Suppressor macrophage treated with lipopolysaccharide for 1 hour (primary cell): ENCODE measurements at places on chromosomes 4 and X.

DNA sequence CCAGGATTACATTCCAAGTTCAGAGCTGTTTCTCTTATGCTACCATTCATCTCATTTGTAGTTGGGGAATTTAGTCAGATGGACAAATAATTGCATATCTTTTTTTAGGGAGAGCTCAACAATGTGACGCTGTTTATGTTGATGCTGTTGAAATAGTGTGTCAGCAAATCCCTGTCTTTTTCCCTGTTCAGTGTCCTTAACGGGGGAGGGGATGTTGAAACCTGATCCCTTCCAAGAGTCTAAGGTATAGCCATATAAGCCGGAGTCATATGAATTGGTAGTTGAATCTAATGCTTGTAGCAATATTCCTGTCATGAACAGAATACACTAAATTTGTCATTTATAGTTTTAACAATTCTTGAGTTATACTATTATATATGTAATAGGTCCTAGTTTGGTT, 293.5 kb upstream of the FAT1 start:
- no peak for DNase-seq

- peak; percentile 74 for DNase-seq
Observed at GRCh38 chr4:156378033-156378665, 424.5 kb upstream of the CTSO start.

DNA sequence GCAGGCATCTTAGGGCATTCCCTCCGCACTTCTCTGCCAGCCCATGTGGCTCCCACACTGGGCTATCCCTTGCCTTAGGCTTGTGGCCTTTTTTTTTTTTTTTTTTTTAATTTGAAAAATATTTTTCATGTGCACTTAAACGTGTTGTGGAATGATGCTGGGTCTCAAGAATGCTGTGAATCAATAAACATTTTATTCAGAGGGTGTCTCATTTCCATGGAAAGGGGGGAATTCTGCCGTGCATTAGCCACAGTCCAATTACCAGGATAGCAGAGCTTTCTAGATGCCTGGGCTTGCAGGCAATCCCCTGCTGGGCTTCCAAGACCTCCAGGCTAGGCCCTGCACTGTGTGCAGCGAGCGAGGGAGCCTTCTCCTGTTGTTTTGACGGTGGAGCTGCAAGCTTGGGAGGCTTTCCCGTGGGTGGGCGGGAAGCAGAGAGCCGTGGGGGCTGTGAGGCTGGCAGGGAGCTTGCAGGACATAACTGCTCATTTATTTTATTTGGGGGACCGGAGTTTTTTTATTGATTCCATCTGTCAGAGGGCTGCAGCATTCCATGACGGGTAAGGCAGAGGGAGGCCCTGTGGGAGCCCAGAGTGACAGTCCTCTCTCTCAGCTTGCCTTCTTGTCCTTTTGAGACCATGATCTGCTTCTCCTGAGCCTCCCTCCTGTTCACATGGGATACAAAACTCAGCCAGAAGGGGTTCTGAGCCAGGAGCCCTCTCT, 2.6 kb upstream of the CPZ start:
- no peak for DNase-seq

DNA sequence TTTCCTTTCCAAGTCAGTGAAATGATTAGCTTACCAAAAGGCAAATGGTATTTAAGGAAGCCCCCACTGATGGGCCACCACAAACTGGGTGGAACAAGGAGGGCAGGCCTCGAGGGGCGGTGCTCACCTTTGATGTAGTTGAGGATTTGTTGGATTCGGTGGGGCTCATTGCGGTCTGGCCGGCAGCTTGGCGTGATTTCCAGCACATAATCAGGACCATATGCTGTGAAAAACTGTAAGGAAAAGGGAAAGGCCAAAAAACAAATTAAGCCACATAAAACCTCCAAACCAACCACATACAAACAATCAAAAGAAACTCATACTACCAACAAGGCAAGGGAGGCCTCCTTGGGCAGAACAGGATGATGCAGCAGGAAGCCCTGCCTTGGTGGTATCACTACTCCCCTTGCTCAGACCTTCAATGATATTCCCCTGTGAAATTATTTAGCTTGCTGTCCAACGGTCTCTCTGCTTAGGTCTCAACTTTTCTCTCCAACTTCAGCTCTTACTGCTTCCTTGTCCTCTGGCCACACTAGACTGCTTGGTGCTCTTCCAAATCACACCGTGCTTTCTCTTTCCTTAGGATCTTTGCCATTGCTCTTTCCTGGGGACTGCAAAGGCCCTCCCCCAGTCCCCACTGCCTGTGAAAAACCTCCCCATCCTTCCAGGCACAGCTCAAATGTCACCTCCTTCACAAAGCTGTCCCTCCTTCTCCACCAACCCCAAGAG, 46.1 kb upstream of the CITED1 start:
- no peak for DNase-seq

- no peak for DNase-seq
Observed at GRCh38 chr4:103075435-103075893, 1.1 kb downstream of the SLC9B2 start.

DNA sequence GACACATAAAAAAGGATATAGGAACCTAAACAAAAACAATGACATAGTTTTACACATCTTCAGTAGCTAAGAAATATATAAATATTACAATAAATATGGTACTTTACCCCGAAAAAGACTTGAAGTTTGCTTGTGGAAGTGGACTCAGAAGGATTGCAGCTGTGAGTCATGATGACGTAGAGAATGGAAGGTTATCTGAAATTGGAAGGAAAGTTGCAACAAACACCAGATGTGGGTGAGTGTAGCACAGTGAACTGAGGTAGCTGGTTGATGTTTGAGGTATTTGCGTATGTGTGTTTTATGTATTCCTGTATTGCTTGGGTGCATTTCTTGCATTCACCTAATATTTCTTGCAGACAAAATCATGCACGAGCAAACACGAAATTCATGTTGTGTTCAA, 113.0 kb downstream of the ARX start:
- DNase-seq: peak; percentile 5

GRCh38 chr4:164188236-164188635, 565.7 kb upstream of the SMIM31 start:
- no peak for DNase-seq

DNA sequence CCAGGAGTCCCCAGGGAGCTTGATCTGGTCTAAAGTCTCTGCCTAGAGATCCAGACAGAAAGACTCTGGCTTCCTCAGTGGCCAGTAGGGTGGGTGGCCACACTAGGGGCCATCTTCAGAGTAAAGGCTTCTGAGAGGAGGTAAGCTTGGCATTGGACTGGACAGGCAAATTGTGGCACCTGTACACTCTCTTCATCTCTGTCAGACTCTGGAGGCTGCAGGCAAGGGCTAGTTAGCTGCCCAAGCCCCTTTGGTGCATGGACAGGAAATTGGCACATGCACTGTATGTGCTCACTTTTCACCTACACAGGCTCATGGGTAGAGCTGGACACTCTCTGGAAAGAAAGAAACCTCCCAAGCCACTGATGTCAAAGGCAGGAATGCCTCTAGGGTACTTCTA, 142.8 kb downstream of the PJA1 start:
- no peak for DNase-seq

- DNase-seq: no peak
Observed at GRCh38 chrX:69298466-69299140, 133.3 kb upstream of the PJA1 start.

DNA sequence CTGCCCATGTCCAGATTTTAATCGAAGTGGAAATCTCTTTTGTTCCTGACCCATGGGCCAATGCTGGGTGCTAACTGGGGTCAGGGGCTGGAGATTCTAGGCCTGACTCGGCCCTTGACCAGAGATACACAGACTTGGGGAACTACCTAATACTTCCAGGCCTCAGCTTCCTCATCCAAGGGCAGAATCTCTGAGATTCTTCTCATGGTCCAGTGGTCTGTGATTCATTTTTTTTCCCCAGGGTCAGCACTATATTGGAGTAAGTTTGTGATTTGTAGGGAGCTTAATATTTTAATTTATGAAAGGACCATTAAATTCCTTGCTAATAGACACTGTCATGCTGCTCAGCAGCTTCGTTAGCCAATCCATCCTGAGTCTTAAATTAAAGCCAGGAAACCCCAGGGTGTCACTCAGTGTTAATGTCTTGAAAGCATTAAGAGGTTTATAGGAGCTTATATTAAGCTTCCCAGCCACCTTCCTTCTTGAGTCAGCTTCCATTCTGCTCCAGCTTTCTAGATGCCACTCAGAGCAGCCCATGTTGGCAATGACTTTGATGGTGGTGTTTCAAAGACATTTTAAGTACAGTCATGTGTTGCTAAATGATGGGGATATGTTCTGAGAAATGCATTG, 27.0 kb upstream of the PROM1 start:
- DNase-seq: peak; percentile 24

DNA sequence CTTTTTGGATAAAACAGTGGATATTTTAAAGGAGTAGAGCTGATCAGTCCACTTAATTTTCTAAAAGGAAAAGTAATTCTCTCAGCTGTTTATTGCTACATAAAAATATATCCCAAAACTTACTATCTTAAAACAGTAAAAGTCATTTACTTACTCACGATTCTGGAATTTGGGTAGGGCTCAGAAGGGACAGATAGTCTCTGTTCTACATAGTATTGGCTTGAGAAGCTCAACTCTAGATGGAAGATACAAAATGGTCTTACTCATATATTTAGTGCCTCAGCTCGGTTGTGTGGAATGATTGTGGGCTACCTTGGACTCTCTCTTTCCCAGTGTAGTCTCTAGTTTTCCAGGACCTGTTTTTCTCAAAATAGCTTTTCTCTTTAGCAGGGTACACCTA, 691.5 kb upstream of the POU3F4 start:
- no peak for DNase-seq

DNA sequence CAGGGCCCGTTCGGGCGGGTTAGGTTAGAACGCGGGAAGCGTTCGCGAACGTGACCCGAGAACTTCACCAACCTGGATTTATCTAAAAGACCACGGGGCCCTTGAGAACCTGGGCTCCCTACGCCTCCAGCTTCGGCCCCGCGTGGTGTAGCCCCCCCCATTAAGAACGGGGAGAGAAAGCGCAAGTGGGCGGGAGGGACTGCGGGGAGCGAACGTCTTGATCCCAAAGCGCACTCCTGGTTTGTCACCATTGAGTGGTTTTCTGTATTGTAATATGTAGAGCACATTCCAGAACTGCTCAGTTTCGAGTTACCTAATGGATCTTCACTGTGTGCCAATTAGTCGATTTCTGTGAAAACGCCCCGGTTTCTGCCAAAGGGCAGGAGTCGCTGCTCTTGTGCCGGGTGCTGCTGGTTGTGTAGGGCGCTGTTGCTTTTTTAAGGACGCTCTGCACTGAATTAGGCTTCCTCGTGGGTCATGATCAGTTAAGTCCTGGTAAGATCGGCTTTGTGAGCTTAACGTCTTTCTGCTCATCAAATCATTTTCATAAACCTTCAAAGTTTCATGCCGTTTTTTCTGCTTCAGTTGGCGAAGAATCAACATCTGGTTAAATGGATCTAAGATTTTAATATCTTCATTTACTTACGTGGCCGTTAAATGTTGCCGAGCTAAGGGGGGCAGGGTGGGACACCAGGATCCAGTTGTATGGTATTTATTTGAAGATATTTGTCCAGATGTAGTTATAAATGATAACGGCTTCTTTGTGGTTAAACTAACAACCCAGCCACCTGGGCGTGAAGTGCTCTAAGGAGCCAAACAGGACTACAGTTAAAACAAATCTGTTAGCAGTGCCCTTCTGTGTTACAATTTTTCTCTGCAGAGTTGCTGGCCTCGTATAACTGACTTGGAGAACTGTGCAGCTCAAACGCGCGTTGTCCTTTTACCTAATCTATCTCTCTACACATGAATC, 809 bp downstream of the MND1 start:
- peak; percentile 62 for DNase-seq

DNA sequence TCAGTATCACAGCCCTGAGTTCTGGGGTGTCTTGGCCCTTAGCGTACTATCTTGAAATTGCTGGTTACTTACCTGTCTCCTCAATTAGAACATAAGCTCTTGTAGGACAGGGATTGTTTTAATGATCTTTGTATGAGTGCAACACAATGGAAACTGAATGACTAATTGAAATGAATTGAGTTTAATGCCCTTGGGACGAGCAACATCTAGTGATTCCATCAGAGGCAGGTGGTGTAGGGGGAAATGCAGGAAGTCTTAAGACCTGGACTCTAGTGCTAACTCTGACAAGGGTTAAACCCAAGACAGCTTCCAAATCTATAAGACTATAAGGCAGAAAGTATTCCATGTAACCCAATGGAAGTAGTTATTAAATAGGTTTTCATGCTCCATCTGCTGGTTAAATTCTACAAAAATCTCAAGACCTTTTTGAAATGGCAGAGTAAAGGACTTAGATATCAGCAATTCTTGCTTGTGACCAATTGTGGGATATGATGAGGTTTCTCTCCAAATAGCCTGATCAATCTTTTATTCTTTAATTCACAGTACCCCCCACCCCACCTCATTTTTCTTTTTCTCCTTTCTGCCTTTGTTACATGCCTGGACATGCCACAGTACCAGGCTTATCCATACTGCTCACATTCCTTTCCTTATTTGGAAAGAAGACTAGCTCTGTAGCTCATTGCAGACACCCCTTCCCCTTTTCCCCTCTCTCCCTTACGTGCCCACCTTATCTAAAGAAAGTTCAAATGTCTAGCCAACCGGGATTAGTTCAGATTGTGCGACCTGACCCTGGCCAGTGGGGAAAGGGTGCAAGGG, 340.8 kb downstream of the PAPSS1 start:
- DNase-seq: no peak

DNA sequence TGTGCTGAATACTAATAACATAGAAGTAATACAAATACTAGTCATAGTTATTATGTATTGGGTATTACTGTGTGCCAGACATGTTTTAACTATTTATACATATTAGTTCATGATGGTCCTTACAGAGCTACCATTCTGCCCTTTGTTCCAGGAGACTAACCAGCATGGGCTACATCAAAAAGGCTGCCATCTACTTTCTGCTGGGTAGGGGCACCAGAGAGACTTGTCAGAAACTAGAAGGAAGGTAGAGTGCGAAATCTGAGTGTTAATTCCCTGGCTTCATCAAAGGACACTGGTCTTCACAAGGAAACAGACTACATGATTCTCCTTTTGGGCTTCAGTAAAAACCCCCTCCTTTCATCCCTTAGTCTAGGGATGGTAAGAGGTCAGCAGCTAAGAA, 347.8 kb downstream of the GBA3 start:
- DNase-seq: no peak

- DNase-seq: no peak
Observed at GRCh38 chrX:72271091-72271788, 5.8 kb downstream of the RPS4X start.

- no peak for DNase-seq
Observed at GRCh38 chrX:113522814-113523213, 682.2 kb upstream of the AMOT start.

GRCh38 chrX:124931241-124931640, 388.4 kb upstream of the TEX13C start:
- DNase-seq: no peak

- no peak for DNase-seq
Observed at GRCh38 chr4:67632492-67632891, 68.5 kb downstream of the UBA6 start.

- DNase-seq: no peak
Observed at GRCh38 chrX:120145295-120145925, 13.0 kb upstream of the RHOXF2 start.

GRCh38 chr4:147927377-147928137, 195.7 kb downstream of the ARHGAP10 start:
- peak; percentile 12 for DNase-seq
